ENCODE measurements at places on chromosomes 5 and 9.

DNA sequence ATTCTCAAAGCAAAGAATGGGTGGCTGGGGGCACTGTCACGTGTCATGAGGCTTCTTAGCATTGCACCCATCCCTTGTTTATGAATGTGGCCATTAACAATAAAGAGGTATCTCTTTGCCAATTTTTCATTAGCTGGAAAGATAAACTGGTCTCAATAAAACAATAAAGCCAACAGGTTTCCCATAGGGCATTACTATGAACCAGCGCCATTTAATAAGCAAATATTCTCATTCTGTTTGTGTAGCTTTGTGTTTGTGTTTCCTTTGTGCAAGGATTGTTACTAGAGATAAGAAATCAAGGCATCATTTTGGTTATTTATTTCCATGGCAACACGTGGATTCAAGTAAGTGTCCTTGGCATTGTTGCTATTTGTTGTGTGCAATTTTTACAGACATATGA lies 37.6 kb upstream of the CAST start:
- no peak for DNase-seq

- DNase-seq, result no peak
These were observed 4.7 kb upstream of the TNIP1 start for GRCh38 chr5:151085517-151086041.

- DNase-seq, result no peak
These were observed 123.6 kb upstream of the TNPO1 start for GRCh38 chr5:72692651-72693442.

DNA sequence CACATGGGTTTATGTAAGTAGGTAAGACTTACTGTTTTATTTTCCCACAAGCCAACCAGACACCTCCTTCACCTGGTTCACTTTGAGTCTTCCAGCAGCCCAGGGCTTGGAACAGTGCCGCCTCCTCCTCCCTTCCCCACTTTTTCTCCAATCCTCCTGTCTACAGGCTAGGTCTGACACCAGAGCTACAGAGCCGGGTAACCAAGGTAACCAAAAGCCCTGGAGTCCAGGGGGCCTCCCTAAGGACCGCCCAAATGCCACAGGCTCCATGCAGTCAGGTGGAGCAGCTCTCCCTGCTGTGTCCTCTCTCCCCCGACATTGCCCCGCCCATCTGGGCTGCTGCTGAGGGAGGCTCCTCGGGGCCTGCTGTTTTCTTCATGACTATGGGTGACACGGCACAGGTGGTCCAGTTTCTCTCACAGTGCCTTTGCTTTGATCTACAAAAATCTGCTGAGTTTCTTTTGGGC lies 138.0 kb upstream of the EFNA5 start:
- peak; percentile 33 for DNase-seq

GRCh38 chr5:161333194-161333880 lies 213.2 kb downstream of the GABRB2 start:
- no peak for DNase-seq

- DNase-seq, result no peak
These were observed 100.7 kb upstream of the SPRY4 start for GRCh38 chr5:142425286-142426065.

- no peak for DNase-seq
These were observed 13.2 kb downstream of the OR2K2 start for GRCh38 chr9:111316796-111317195.

DNA sequence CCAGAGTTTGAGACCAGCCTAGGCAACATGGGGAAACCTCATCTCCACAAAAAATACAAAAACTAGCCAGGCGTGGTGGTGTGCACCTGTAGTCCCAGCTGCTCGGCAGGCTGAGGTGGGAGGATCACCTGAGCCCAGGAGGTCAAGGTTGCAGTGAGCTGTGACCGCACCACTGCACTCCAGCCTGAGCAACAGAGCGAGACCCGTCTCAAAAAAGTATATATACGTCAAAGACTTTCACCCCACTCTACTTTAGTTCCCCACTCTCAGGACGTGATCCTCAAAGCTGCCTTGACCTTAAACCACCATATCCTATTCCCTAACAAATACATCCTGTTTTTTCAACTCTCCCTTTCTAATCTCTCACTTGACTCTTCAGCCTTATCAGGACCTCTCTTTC lies 41.0 kb downstream of the PCDHGC5 start:
- no peak for DNase-seq

- DNase-seq, result no peak
These were observed 89.2 kb downstream of the LPAR1 start for GRCh38 chr9:110949081-110949480.

DNA sequence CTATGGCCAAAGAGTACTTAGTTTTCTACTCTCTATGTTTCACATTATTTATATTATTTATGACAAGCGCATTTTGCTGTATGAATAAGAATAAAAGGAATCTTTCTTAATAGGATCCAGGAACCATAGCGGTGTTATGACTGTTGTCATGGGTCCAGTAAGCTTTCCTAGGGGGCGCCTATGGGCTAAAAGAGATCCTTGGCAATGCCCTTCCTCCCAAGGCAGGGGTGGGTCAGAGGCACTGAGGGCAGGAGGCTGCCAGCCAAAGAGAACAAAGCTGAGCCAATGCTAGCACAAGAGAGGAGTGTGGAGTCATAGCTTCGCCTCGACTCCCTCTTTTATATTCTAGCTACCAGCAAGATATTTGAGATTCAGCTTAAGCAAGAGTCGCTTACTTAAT lies 98.4 kb upstream of the GNAQ start:
- DNase-seq, result no peak

- DNase-seq, result no peak
These were observed 16.6 kb downstream of the TUT7 start for GRCh38 chr9:86337469-86338108.

DNA sequence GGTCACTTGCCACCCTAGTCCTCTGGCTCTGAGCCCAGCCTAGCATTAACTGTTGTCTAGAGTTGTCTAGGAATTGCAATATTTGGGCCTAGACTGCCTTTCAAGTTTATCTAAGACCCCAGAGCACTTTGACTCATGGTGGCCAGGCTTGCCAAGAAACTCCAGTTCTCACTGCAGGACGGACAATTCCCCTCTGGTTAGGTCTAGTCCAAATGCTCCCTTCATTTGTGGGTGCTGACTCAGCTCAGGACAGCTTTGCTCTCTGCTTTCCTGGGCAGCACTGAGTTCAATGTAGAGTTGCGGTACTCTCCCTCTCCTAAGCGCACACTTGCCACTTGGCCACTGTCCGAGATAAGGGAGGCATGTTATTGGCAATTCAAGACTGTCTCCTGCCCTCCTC lies 619.4 kb downstream of the TLE1 start:
- DNase-seq, result no peak

- no peak for DNase-seq
These were observed 43.0 kb downstream of the FSTL4 start for GRCh38 chr5:133569347-133569746.

DNA sequence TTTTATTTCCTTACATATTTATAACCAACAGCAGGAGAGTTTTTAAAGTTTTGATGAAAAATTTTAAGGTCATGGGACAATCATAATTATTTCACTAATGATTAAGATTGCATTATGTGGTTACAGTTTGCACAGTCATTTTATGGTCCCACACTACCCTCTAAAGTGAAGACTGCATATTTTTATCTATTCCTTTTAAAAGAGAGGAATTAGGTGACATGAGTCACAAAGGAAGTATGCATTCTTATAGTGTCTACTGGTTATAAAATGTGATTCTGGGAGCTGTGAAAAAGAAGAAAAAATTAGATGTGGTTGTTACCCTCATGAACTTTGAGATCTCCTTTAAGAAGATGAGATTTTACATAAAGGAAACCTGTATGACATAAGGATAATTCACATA lies 87.9 kb upstream of the GRIA1 start:
- no peak for DNase-seq

- DNase-seq, result no peak
These were observed 299.1 kb downstream of the DMAC1 start for GRCh38 chr9:7500521-7500920.

- no peak for DNase-seq
These were observed 6.5 kb upstream of the BTNL3 start for GRCh38 chr5:180982008-180982741.

DNA sequence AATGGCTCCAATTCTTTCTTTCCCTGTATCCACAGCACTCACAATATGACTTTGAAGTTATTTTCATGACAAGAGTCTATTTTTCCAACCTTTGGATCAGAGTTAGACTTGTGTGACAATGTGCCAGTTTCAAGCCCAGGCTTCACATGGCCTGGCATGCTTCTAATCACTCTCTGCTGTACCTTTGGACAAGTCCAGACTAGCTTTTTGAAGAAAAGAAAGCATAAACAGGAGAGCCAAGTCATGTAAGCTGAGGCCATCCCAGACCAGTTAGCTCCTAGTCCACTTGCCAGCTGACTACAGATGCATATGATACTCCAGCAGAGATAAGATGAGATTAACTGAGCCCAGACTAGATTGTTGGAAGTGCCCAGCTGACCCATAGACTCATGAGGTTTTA lies 513.6 kb upstream of the C9orf72 start:
- no peak for DNase-seq

DNA sequence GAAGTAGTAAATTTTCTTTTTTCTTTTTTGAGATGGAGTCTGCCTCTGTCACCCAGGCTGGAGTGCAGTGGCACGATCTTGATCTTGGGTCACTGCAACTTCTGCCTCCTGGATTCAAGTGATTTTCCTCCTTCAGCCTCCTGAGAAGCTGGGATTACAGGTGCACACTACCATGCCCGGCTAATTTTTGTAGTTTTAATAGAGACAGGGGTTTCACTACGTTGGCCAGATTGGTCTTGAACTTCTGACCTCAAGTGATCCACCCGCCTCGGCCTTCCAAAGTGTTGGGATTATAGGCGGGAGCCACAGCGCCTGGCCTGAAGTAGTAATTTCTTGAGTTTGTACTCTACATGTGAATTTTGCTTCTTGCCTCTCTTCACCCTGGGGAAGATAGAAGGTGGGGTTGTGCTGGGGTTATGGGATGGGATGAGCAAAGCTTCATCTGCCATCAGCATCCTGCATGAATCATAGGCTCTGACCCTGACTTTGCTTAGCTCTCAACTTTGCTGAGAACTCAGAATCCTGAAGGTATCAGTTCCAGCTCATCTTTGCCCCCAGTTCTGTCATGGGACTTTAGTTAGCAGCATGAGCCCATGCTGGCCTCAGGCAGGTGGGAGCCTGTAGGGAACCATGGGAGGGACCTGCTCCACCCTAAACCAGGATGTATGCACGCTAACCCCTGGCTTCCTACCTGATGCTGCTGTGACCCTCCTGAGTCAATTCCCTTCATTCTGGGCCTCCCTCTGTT lies 9.3 kb upstream of the CCL21 start:
- DNase-seq, result no peak

GRCh38 chr5:125696762-125697161 lies 726.4 kb upstream of the GRAMD2B start:
- no peak for DNase-seq

GRCh38 chr9:71680189-71680980 lies 87.9 kb downstream of the CEMIP2 start:
- no peak for DNase-seq

DNA sequence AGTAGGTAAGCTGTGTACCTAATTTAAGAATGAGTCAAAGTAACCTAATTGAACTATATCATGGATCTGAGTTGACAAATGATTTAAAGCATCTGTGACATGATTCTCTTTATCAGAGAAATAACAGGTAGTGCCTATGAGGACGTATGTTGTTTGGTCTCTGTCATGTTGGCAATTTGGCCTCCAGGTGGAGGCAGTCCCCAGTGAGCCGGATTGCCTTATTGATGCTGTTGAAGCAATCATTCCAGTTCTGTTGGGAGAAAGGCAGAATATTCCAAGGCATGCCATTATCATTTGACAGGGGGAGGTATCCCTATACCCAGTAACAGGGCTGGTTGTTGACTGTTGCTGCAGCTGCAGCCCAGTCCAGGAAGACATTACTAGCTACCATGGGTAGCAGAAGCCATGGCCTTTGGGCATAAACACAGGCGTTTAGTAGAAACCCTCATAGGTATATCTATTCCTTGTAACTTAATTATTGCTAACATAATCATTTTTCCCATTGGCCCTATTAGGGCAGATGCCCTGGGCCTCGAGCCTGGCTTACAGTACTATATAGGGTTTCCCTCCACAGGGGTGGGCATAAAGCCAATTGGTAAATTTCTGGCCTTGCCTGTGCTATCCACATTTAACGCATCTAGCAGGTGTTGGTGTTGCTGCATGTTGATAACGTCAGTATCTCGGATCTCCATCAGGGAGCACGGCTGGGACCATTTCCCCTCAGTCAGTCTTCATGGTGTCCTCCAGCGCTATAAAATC lies 12.2 kb upstream of the SLC22A4 start:
- DNase-seq, result no peak

GRCh38 chr5:90477621-90478215 lies 3.1 kb downstream of the POLR3G start:
- DNase-seq, result no peak

Measured in NCI-H1417 (cell line).